ENCODE measurements at places on chromosomes 4 and X.

- no peak for DNase-seq
Measured at GRCh38 chr4:22514001-22514400, 1.9 kb downstream of the ADGRA3 start.

- no peak for DNase-seq
Measured at GRCh38 chrX:19070555-19070994, 51.7 kb downstream of the ADGRG2 start.

GRCh38 chr4:124266721-124267120 lies 445.8 kb downstream of the ANKRD50 start:
- no peak for DNase-seq

DNA sequence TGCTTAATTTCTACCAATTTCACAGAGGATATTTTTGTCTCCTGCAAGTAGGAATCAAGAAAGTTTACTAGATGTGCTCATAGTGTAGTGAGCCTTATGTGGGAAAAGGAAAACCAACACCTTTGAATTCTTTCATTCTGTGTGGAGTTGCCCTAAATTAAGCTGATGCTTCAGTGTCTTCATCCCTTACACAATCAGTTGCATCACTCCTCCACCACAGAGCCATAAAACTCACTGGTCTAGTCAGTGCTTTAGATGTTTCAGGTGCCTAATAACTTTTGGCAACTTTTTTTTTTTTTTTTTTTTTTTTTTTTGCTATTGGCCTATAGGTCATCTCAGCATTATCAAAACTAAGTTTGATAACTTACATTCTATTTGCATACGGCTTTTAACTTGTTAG lies 41.5 kb downstream of the HHIP start:
- DNase-seq, result no peak

- DNase-seq, result no peak
Measured at GRCh38 chr4:183182873-183183725, 84.0 kb downstream of the WWC2 start.

DNA sequence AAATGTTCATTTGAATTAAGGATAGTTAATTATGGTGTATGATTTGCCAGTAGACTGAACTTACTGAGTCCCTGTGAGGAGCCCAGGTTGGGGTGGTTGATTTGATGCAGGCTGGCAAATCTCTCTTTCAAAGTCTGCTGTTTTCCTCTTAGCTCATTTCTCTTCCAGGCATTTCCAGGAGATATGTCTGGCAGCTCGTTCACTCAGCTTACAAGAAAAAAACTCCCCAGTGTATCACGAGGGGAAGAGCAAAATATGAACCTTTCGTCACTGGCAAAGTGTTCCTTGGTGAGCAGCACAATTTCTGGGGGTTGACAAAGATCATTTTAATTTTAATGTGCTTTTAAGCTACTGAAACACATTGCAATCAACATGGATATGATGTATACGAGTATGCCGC lies 244.2 kb downstream of the CBLL2 start:
- DNase-seq, result no peak

GRCh38 chr4:147060151-147060931 lies 114.7 kb upstream of the TTC29 start:
- no peak for DNase-seq

GRCh38 chr4:16721613-16722291 lies 176.7 kb downstream of the LDB2 start:
- no peak for DNase-seq

DNA sequence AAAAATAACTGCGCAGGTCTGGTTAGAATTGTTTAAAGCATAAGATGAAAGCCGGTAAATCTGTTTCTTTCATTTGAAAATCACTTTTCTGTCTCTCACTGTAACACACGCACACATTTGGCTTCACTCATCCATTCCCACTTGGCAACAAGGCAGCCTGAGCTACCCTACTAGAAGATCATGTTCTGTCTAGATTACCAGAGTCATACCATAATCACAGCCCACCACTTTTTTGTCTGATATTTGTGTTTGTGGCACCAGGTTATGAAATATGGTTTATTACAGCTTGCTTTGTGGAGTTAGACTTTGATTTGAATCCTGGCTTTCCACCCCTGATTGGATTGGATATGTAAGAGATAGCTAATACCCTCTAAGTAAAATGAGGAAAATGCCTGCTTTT lies 2.2 kb downstream of the USO1 start:
- no peak for DNase-seq

- no peak for DNase-seq
Measured at GRCh38 chr4:112516066-112516470, at the start of gene NEUROG2. Gene NEUROG2 (minus strand): TSS chr4:112516180. CDS start chr4:112515475, 705 bp downstream.

- no peak for DNase-seq
Measured at GRCh38 chr4:41785665-41786064, 37.1 kb upstream of the PHOX2B start.

- DNase-seq, result no peak
Measured at GRCh38 chr4:25402521-25402920, 25.5 kb downstream of the ANAPC4 start.

DNA sequence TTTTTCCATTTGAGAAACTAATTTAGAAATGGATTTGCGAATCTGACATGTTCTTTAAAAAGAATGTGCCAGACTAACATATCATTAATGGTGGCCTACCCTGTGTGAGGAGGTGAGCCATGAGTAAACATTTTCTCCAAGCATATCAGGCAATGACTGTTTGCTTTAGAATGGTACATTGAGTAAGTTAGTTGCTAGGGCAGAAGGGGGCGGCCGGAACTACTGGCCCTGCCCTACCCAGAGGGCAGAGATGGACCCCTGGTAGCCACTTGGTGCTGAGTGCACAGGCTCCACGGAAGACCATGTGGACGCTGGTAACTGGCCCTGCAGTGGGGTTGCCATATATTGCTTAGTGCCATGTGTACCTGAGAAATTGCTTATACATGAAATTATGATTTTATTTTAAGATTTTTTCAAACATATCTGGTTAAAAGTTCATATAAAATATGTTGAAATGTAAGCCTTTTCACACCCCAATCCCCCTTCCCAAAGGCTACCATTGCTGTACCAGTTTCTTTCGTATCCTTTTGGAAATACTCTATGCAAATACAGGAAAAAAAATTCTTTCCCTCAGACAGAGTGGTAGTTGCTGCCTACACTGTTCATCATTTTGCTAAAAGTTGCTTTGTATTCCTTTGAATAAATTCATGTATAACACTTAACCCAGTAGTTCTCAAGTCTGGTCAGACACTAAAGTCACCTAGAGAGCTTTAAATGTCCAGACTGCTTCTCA lies 8.8 kb downstream of the FNIP2 start:
- no peak for DNase-seq

GRCh38 chr4:144831971-144832370 lies 186.0 kb downstream of the HHIP start:
- no peak for DNase-seq

DNA sequence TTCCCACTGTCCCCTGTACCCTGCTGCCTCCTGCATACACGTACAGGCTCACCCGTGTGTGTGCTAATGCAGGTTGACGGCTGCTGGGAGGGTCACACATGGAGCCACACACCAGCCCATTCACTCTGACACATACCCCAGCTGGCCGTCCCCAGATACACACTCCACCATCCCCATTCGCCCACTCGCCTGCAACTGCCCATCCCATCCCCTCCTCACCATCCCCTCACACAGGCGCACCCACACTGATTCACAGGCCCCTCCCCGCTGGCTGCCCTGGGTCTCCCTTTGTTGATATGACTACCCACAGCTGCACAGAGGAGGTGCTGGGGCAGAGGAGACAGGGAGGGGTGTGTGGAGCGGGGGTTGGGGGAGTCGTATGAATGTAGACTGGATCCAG lies 25.7 kb downstream of the PJA1 start:
- DNase-seq, result no peak

DNA sequence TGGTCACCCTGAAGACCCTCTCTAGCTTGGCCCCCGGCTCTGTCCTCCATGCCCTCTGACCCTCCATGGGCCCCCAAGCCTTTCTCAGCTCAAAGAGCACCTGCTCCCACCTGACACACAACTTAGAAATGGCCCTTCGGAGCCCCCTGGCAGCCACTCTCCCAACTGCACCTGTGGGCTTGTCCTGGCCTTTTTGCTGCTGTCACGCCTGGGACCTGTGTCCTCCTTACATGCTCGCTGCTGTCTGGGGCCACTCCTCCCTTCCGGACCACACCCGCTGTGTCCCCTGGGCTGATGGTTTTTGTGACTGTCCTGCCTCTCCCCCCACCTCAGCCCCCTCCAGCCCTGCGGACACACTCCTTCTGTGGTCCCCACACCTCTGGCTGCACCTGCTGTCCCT lies 106.2 kb upstream of the AFAP1 start:
- no peak for DNase-seq

DNA sequence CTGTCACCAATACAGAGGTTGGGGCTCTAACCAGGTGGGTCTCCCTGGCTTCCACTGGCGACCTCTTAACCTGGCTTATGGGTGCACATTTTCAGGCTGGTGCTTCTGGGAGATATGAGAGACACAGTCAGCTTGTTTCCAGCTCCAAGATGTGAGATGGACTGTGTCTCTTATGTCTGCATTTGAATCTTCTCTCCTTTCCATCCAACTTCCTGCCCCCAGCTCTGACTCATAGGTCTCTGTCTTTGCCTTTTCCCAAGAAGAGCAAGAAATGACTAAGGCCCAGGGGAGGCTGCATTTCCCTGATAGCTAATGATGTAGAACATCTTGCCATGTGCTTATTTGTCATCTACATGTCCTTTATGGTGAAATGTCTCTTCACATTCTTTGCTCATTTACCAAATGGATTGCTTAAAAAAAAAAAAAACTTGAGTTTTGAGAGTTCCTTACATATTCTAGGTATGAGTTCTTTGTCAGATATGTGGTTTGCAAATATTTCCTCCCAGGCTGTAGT lies 3.2 kb upstream of the UXT start:
- no peak for DNase-seq

DNA sequence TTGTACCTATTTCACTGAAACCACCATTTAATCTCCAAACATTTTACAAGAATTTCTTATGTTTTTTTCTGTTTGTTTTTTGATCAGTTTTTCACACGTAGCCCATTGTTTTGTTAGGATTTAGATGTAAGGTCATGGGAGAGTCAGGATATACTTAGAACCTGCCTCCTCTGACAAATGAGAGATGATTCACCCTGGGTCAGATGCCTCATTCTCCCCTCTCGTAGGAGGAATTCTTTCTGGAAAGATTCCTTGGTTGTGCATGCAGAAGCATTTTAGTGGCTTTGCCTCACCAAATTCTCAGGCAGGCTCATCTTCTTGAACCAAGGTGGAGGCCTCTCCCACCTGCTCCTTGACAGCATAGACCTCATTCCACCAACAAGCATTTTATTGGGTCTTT lies 599.3 kb downstream of the SPRY1 start:
- no peak for DNase-seq

Data from stimulated activated CD4-positive, alpha-beta T cell treated with anti-CD3 and anti-CD28 coated beads, Interleukin-1b, Interleukin-23, amount 100 ng/mL, for 4 hours (primary cell).